ENCODE measurements at places on chromosomes 16 and 17.

DNA sequence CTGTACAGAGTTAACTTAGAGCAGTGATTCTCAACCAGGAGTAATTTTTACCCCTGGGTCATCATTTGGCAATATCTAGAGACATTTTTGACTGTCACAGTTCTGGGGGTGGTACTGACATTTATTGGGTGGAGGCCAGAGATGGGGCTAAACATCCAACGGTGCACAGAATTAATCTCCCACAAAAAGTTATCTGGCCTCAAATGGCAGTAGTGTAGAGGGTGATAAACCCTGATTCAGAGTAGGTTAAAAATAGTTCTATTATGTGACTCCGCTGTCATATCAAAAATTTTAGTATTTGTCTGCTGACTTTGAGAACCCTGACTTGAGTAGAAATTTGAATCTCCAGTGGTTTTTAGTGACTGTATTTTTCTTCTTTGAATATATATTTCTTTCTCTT lies 19.1 kb downstream of the VPS35L start:
- no peak for DNase-seq

- DNase-seq, result no peak
These were observed 65.3 kb downstream of the METRNL start for GRCh38 chr17:83144421-83145357.

DNA sequence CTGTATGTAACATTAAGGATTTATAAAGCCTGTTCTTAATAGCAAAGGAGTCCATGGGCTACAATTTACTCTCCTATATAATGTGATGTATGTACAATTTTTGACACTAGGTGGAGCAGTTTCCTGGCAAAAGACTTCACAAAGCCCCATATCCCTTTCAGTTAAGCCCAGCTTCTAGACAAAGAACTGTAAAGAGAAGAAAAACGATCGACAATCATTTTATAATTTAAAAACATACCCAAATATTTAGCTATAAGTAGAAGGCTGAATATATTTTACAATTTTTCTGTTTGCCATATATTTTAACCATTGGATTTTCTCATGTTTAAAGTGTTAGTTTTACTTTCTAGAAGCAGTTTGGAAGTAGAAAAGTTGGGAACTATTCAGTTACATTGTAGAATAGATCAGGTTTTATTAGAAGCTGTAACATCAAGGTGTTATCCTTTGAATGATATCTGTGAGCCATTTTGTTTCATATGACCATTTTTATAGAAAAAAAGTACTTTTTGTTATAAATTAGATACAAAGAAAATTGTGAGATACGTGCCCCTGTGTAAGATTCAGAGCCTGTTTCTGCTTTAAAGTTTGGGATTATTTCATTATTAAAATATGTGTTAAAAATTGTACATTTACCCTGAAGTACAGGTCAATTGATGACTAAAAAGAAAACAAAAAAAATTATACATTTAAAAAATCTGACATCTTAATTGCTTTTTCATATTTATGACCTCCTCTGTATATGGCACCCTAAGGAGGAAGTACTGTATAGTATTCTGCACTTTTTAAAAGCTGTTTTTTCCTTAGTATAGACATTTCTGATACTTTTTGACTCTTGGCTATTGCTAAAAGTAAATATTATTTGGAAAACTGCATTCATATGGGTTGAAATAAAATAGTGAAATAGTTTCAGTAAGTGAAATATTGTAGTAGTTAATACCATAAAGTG lies 46.3 kb downstream of the VMP1 start:
- DNase-seq, result peak; percentile 88

DNA sequence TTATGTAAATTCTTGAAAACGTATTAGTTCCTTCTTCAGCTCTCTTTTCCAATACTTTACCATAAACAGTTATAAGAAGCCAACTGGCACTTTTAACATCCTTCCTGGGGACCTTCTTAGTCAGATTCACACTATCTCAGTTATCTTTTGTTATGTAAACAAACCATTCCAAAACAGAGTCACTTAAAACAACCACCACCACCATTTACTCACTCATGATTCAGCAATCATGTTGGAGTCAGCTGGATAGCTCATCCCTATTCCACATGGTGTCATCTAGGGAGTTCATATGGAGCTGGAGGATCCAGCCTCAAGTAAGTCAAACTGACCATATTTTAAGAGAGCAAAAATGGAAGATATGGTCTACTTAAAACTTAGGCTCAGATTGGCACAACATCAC lies 240.3 kb upstream of the IRX3 start:
- no peak for DNase-seq

GRCh38 chr16:84724606-84725309 lies 25.0 kb downstream of the USP10 start:
- no peak for DNase-seq

- no peak for DNase-seq
These were observed 7.1 kb upstream of the ZNF747 start for GRCh38 chr16:30541502-30542329.

DNA sequence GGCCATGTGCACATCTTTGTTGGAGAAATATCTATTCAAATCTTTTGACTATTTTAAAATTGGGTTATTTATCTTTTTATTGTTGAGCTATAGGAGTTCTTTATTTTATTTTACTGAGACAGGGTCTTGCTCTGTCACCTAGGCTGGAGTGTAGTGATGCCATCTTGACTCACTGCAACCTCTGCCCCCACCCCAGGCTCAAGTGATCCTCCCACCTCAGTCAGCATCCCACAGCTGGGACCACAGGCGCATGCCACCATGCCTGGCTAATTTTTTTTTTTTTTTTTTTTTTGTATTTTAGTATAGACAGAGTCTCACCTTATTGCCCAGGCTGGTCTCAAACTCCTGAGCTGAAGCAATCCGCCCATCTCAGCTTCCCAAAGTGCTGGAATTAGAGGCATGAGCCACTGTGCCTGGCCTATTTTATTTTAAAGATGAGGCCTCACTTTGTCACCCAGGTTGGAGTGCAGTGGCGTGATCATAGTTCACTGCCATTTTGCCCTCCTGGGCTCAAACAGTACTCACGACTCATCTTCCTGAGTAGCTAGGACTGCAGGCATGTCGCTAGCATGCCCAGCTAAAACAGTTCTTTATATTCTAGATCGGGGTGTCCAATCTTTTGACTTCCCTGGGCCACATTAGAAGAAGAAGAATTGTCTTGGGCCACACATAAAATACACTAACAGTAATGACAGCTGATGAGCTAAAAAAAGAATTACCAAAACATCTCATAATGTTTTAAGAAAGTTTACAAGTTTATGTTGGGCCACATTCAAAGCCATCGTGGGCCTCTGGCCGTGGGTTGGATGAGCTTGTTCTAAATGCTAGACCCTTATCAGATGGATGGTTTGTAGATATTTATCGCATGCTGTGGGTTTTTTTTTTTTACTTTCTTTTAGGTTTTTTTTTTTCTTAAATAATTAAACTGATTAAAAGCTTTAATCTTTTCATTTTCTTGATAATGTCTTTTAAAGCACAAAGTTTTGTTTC lies 13.7 kb downstream of the TENT4B start:
- DNase-seq, result no peak

DNA sequence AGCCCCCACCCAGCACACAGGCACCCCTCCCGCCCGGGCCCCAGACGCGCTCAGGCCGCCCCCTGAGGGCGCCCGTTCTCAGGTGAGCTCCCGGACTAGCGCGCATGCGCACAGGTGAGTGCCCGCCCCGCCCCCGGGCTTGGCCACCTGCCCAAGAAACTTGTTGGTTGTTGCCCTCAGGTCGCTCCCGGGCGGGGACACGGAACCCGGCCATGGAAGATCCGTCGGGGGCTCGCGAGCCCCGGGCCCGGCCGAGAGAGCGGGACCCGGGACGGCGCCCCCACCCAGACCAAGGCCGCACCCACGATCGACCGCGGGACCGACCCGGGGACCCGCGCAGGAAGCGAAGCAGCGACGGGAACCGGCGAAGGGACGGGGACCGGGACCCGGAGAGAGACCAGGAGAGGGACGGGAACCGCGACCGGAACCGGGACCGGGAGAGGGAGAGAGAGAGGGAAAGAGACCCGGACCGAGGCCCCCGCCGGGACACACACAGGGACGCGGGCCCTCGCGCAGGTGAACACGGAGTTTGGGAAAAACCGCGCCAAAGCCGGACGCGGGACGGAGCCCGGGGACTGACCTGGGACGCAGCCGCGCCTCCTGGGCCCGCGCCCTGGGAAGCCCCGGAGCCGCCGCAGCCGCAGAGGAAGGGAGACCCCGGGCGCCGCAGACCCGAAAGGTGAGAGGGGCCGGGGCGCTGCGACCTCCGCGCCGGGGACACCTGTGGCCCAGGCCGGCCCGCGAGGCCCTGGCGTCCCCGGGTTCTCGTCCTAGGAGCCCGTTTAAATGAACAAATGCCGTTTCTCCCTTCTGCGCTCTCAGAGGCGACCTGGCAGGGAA lies at the start of gene MARVELD3:
Gene MARVELD3, plus strand, starts transcription at position 167 of the 840 bp plus-strand sequence. Its CDS starts 46 bp downstream, at position 213.
- DNase-seq, result peak; percentile 13

GRCh38 chr17:69300222-69300621 lies 26.7 kb downstream of the ABCA5 start:
- no peak for DNase-seq

DNA sequence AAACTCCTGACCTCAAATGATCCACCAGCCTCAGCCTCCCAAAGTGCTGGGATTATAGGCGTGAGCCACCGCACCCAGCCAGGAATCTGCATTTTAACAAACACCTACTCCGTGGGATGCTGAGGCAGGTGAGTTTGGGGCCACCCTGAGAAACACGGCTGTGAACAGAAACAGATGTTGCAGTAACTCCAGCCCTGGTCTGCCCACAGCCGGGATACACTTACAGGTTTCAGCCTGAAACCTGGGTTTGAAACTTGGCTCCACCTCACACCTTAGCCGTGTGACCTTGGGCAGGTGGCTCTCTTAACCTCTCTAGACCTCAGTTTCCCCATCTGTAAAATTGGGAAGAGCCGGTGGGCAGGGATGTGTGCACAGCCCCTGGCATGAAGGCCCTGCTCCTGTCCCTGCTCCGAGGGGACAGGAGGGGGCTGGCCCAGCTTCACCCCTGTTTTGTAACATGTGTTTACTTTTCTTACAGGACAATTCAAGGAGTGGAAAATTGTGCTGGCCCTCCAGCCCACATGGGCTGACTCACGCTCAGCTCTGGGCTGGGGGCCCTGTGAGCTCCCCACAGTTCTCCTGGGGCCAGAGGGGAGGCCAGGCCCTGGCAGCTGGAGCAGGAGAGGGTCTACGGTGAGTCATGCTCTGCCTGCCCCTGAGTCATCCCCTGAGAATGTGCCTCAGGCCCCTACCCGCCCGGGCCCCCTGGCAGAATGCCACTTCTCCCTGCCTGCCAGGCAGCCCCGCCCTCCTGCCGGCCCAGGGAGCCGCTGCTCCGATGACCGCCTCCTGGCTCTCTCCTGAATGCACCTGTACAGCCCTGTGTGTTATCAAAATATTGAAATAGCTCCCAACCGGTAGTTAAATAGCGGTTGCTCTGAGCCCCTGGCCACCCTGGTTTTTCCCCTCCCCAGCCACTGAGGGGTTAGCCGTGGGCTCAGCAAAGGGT lies 7.7 kb upstream of the PPL start:
- DNase-seq, result no peak

Measured in CD4-positive, alpha-beta T cell treated with Interleukin-21 for 1 hour (primary cell).